Kasumi-1 (cell line): ENCODE measurements at places on chromosomes 6 and 20.

DNA sequence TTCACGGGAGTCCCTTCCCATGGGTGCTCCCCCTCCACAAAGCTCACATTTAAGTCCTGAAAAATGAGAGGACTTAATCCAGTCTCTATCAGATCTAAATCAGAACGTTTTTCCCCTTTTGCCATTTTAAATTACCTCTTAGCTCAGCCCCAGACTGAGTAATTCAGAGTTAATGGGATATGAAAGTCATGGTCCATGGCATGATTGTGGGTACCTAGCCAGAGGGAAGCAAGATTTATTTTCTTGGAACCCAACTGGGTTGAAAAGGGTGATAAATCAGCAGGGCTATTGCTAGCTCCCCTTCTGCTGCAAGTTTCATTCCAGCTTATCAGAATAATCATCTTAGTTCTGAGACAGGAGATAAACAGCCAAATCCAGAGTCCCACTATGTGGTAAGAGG lies 320.2 kb upstream of the CHD6 start:
- no peak for DNase-seq

GRCh38 chr6:150079604-150080003 lies 10.7 kb upstream of the ULBP3 start:
- peak; percentile 35 for DNase-seq

- no peak for DNase-seq
Measured at GRCh38 chr20:20820104-20820503, 107.7 kb upstream of the RALGAPA2 start.

GRCh38 chr20:58421497-58421850 lies 32.4 kb downstream of the VAPB start:
- DNase-seq = no peak

GRCh38 chr6:119026822-119027221 lies 51.6 kb downstream of the FAM184A start:
- DNase-seq = no peak

DNA sequence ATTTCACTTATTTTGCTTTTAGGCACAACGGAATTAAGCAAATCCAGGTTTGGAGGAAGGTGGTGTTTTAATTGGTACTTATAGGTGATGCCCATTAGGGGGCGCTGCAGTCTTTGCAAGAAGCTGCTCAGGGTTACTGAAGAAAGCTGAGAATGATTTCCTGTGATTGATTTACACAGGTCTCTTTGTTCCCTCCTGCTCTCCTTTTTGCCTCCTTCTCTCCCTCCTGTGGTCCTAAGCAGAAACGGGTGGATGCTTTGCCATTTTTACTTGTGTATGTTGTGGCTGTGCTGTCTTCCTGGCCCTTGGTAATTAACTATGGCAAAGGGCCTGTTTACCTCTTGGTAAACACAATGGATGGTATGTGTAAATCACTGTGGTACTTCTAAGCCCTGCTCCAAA lies 97.8 kb downstream of the ANKS1A start:
- DNase-seq = peak; percentile 70

DNA sequence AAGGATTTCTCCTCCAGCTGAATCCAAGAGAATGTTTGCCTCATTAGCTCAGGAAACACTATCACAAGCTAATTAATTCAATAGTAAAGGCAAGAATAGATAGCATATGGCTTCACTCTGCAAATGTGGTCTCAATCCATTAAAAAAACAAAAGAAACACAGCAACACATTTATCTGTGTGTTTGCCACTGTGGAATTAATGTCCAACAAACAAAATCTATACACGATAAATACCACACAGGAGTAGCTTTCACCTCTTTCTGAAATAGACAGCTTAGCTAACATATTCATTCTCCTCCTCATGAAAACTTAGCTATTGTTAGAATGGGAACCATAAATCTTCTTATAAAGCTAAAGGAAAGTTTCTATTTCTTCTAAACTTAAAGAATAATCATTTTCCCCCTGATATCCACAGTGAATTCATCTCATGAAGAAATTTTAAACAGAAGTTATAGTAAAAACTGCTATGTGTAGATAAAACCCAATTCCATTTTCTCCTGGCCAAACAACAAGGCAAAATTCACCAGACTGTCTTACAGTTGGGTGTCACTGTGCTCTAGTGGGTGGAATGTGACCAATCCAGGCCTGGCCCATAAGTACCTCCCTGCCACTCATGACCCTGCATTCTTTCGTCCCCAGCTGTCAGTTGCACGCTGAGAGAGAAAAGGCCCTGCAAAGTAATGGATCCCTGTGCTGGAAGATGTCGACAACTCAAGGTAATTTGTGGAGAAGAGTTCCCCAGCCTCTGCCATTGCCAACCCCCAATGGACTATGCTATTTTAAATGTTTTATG lies 92.9 kb upstream of the NRSN1 start:
- DNase-seq = no peak

- DNase-seq = no peak
Measured at GRCh38 chr6:3026791-3027626, 27.3 kb downstream of the NQO2 start.

DNA sequence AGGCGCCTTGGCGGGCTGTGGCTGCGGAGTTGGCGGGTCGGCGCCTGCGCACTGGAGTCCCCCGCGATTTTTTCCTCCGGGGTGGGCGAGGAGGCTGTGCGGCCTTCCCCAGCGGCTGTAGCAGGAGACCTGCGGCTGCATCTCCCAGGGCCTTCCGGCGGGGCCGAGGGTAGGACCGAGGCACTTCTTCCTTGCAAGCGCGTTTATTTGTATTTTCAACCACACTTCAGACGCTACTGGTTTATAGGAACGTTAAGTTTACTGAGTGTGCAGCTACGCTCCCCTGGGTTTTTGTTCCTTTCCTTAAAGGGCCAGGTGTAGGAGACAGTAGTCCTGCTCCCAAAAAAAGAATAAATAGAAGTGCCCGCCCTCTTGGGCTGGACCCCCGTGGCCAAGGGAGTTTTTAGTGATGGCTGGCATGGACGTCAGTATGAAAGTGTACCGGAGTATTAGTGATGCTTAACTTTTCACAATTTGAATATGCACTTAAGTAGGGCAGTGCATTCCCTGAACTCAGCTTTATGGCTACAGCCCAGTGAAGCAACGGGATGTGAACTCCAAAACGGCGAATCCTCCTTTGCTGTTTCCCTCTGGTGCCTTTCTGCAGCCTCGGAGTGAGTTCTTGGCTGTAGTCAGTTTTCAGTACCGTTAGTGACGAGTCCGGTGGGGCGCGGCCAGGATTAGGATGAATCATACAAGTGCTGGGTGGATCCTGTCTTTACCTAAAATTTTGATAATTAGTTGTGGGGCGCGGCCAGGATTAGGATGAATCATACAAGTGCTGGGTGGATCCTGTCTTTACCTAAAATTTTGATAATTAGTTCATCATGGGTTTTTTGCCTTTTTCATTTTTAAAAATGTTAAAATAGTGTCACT lies 1.0 kb upstream of the FBXO5 start:
- peak; percentile 68 for DNase-seq

DNA sequence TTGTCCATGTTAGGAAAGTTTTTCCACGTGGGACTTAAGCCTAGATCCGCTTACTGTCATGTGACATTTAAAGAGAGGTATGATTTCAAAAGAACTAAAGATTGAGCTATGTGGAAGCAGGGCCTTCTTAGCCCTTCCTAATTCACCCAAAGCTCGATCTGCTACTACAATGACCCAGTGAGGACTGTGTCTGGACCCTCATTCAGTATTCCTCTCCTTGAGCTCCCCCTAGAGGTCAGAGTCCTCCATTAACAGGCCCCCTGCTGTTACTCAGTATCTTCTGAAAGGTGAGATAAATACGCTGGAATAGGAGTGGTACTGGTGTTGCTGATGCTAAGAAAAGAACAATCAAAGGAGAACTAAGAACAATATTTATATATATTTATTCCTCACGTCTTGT lies 414.0 kb downstream of the GJA1 start:
- DNase-seq = peak; percentile 67

DNA sequence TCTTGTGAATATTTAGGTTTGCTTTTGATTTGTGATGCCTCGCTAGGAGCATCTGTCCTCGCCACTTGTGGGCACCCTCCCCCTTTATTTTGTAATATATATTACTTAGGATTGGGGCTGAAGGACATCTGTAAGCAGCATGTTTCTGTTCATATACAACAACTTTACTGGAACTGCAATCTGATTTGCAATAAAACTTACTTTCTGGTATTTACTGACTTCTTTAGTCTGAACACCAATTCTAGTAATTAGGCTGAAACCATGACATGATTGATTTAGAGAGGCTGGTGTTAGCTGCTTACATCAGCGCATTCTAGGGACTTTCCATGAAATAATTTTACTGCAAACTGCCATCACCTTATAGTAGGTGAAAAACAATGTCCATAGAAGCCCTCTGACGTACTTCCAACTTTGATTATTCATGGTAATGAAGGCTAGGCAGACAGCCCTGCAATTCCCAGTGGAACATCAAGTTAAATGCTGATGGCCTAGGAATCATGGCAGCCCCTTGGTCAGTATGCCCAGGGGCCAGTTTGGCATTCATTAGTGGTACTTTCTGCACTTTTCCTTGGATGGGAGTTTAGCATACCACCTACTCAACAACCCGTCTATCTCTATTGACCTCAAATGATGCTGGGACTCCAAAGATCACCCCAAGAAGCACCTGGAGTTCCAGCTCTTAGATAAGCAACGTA lies 132.9 kb upstream of the MCHR2 start:
- DNase-seq = no peak

- DNase-seq = no peak
Measured at GRCh38 chr6:24949020-24949569, 13.3 kb upstream of the RIPOR2 start.

DNA sequence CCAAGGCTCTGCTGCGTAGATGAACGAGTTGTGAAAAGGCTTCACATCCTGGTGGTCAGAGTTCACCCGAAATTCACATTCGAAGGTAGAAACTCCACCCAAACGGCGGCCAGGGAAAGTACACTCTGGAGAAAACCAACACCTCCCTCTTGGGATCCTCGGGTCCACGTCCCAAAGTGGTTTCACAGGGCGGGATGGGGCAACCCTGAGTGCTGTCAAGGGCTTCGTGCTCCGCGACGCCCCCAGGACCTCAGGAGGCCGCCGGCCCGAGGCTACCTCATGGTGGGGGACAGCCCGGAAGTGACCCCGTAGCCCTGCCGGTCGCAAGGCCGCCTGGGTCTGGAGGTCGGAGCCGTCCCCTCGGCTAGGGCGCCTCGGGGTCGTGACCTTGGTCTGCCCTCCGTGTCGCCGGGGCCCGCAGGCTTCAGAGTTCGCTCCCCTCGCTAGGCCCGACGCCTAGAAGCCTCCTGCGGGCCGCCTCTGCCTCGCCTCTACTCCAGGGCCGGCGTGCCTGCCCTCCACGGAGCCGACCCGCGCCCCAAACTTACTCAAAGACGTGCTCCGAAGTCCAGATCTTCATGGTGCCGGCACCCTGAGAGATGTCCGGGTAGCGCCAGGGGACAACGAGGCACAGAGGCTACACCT lies at the start of gene PRELID3B:
Gene PRELID3B (minus strand): TSS at position 636 of the 645 bp plus-strand sequence. CDS start 56 bp downstream, at position 580.
- DNase-seq = peak; percentile 11

GRCh38 chr6:162697872-162698403 lies 29.6 kb downstream of the PRKN start:
- DNase-seq = no peak

- no peak for DNase-seq
Measured at GRCh38 chr6:12586721-12587480, 129.7 kb upstream of the PHACTR1 start.

DNA sequence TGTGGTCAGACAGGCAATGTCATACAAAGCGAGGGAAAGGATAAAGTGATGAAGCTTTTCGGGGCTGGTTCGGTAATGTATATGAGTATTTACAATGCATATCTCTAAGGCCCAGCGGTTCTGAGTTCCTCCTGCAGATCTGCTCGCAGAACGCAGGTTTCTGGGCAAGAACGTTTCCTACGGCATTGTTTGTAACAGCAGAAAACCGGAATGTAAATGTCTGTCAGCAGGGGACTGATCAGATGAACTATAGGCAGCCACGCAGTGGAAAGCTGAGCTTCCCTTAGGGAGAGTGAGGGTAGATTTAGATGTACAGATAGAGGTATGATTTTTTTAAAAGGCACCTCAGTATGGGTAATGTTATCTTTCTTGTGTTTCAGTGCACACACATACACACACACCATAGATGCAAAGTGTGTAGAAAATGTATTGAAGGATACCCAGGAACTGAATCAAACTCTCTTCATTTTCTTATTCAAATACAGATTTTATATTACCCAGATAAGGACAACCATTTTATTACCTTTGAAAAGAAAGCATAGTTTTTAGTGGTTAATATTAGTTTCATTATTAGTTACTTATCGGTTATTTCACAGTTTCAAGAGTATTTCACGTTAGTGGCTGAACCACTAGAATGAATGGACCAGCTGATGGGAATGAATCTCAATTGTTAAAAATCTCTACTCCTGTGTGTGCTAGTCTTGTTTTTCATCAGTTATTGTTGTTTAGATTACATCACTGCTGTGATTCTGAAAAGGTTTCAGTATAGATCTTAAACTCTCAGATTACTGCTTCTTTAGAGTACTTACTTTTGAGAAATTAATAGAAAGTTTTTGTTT lies 56.2 kb downstream of the SNX9 start:
- no peak for DNase-seq

DNA sequence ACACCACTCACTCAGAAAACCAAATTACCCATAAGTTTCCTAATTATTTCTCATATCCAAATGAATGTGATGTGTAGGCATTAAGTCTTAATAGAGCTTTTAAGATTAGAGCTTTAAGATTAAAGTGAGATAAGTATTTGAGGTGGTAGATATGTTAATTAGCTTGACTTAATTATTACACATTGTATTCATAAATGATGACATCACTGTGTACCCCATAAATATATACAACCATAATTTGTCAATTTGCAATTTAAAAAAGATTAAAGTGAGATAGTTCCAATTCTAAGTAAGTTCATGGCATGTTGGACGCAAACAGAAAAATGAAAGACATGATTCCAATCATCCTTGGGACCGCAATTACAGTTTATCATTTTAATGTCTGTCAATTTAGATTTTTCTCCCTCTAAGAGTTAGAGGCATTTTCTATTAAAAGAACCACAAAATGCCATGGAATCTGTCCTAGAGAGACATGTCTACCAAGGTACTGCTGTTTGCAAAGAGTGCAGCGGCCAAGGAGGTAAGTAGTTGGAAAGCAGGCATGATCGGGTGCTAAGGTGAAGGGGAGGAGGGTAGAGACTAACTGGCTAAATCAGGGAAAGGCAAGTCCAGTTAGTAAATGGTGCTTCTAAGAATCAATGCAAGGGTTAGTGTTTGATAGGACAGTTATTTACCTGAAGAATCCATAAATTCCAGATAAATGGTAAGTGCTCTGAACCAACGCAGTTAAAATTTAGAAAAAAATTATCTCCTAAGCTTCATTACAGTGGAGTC lies 65.7 kb downstream of the CHD6 start:
- no peak for DNase-seq

DNA sequence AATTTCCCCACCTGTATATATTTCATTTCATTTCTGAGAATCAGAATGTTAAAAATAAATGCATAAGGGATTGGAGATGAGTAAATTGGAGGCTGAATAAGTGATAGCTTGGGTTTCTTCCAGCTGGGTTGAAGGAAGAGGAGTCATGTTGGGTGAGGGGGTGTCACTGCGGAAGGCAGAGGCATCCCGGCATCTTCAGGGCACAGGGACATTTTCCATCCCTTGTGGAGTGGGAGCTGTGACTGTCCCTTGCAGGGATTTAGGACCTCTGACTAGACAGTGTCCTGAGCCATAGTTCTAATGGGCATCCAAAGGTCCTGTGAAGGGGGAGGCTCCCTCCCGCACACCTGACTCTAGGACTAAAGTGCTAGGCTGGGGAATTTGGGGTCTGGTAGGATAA lies 2.1 kb downstream of the MCHR2 start:
- DNase-seq = no peak

GRCh38 chr6:149392535-149392934 lies 7.5 kb upstream of the SUMO4 start:
- DNase-seq = no peak

GRCh38 chr20:46720776-46721425 lies 11.5 kb downstream of the SLC2A10 start:
- no peak for DNase-seq
